ENCODE measurements at places on chromosomes 7 and 10.

- no peak for DNase-seq
These were observed 156.1 kb downstream of the DKK1 start for GRCh38 chr10:52469970-52470705.

- no peak for DNase-seq
These were observed 68.1 kb upstream of the LEP start for GRCh38 chr7:128172963-128173362.

- no peak for DNase-seq
These were observed 12.3 kb upstream of the PDCD4 start for GRCh38 chr10:110859206-110859972.

DNA sequence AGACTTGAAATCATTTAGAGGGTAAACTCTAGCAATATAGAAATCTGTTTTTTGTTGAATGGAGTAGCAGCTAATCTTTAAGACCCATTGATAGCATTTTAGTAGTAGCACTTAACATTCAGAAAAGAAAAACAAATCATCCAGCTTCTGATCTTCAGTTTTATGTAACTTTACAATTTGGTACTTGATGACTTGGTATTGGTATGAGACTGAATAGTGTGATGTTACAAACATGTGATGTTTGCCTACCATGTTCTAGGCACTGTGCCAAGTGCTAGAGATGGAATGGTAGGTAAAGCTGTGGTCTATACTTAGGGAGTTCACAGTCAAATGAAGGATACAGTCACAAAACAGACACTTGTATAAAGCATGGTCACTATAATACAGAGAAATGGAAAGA lies 21.3 kb downstream of the ZEB1 start:
- no peak for DNase-seq

- DNase-seq = no peak
These were observed 114.7 kb upstream of the FAM171A1 start for GRCh38 chr10:15485684-15486316.

- DNase-seq = no peak
These were observed 33.5 kb downstream of the ANXA8 start for GRCh38 chr10:47450442-47450841.

DNA sequence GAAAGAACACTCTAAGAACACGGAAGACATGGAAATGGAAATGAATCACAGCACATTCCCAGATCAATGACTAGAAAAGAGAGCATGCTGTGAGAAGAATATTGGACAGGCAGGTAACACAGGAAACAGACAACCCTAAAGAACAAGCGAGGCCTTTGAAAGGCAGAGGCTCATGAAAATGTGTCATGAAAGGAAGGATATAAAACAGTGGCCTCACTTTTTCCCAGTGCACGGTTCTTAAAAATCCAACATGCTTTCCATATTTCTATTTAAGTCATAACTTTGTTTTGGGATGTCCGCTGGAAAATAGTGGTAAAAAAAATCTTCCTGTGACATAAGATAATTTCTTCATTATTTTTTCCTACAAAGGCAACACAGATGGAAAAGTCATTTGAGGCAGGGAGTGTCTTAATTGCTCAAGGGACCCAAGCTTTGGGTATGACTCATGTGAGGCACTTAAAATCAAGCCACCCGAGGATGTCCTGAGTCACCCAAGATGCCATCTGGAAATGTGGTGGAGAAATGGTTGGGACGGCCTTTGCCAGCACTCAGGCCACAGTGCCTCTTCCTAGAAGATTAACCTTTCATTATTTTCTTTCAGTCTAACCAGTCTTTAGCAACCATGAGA lies 17.0 kb downstream of the ITIH5 start:
- no peak for DNase-seq

Measured in stimulated activated CD8-positive, alpha-beta memory T cell treated with anti-CD3 and anti-CD28 coated beads, Interleukin-4, amount 100 ng/mL, for 1 hour (primary cell).